ENCODE measurements at places on chromosomes 7 and 10.

GRCh38 chr10:121559326-121560026, 38.8 kb downstream of the FGFR2 start:
- DNase-seq = no peak

DNA sequence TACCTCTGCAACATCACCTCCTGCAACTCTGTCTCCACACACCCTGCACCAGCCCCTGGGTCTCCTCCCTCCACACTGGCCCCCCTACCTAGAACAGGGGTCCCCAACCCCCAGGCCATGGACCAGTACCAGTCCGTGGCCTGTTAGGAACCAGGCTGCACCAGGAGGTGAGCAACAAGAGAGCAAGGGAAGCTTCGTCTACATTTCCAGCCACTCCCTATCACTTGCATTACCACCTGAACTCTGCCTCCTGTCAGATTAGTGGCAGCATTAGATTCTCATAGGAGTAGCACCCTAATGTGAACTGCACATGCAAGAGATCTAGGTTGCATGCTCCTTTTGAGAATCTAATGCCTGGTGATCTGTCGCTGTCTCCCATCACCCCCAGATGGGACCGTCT, 108.8 kb upstream of the WDR11 start:
- no peak for DNase-seq

DNA sequence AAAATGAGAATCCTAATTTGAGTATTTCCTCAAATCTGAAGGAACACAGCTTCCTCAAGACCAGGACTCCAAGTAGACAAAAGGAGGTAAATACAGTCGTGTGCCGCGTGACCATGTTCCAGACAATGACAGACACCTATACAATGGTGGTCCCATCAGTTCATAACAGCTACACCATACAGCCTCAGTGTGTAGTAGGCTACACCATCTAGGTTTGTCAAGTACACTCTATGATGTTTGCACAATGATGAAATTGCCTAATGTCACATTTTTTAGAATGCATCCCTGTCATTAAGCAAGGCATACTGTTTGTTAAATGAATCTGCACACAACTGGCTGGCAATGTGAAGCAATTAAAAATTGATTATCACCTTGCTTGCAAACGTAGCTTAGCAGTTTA, 107.9 kb downstream of the PROSER2 start:
- DNase-seq = no peak

DNA sequence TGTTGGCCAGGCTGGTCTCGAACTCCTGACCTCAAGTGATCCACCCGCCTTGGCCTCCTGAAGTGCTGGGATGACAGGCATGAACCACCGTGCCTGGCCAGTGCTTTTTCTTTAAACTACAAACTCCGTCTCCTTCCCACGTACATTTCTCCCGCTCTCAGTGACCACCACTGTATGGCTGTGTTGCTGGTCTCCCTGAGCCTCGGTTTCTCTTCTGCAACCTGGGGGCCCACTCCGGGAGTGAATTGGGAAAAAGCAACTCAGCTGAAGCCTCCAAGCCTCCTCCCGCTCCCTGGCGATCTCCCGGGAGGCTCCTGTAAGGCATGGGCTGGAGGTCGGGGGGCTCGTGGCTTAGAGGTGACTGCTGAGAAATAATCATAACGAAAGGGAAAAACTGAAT, 136.3 kb downstream of the ELFN1 start:
- no peak for DNase-seq

GRCh38 chr7:35485436-35485835, 209.5 kb downstream of the HERPUD2 start:
- no peak for DNase-seq

- DNase-seq = no peak
These were observed 184.1 kb downstream of the CREB5 start for GRCh38 chr7:28596245-28596935.

- DNase-seq = no peak
These were observed 35.0 kb downstream of the DNAJC12 start for GRCh38 chr10:67802767-67803538.

GRCh38 chr7:47931005-47932004, 17.0 kb downstream of the PKD1L1 start:
- DNase-seq = no peak

DNA sequence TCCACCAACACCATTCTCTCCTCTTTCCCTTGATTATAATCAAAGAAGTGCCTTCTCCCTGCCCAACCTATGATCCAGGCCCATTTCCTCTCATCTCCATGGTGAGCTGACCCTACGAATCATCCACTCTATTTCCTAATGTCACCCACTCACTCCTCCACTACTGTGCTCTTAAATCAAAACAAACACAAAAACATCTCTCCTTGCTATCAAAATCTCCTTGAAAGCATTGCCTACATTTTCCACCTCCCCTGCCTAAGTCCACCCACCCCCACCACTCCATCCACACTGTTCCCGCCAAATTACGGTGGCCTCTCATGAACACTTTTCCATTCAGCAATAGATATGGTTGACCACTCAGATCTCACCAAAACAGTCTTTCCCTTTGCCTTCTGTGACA, 5.3 kb downstream of the DYDC1 start:
- no peak for DNase-seq

GRCh38 chr10:109343293-109343692, 580.0 kb downstream of the XPNPEP1 start:
- DNase-seq = no peak

- no peak for DNase-seq
These were observed 69.8 kb upstream of the BAIAP2L1 start for GRCh38 chr7:98470485-98471240.

- DNase-seq = no peak
These were observed 310.1 kb downstream of the PTPRN2 start for GRCh38 chr7:158277219-158278141.

- no peak for DNase-seq
These were observed 48.8 kb downstream of the CPXM2 start for GRCh38 chr10:123842692-123843385.

GRCh38 chr10:3398825-3399646, 226.5 kb upstream of the PITRM1 start:
- DNase-seq = no peak

- DNase-seq = no peak
These were observed 2.7 kb downstream of the TRUB1 start for GRCh38 chr10:114940735-114941134.

DNA sequence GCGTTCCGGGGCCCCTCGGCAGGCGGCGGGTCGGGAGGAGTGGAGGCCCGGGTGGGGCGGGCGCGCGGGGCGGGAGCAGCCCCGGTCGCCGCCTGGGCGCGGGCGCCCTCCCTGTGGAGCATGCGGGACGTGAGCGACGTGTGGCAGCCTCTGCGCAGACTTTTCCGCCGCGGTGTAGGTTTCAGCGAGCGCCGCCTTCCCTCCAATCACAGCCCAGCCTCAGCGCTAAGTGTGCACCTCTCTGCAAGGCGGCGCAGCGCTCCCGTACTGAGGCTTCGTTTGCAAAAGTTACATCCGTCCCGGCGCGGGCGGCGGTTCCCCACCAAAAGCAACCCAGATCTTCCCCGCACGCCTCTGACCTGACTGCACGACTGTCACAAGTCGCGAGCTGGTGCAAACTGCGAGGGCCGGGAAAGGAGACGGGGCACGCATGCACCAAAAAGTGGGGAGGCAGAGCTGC, 1.2 kb upstream of the PFKFB3 start:
- peak; percentile 42 for DNase-seq

DNA sequence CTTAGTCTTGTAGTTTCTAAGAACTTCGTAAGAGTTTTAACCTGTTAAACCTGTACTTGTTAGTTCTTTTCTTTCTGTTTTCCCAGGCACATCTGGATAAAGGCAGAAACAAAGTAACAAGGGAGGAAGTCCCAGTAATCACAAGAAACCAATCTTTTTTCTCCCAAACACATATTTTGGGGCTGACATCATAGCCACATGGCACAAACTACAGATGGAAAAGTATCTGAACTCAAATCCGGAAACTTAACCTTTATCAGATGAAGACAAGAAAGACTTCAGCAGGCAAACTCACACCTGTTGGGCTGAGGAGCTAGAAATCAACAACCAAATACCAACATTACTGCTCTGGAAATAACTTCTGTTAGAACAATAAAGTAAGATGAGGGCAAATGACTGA, 67.1 kb downstream of the CUBN start:
- no peak for DNase-seq

- DNase-seq = no peak
These were observed 126.3 kb downstream of the SNX10 start for GRCh38 chr7:26417911-26418413.

DNA sequence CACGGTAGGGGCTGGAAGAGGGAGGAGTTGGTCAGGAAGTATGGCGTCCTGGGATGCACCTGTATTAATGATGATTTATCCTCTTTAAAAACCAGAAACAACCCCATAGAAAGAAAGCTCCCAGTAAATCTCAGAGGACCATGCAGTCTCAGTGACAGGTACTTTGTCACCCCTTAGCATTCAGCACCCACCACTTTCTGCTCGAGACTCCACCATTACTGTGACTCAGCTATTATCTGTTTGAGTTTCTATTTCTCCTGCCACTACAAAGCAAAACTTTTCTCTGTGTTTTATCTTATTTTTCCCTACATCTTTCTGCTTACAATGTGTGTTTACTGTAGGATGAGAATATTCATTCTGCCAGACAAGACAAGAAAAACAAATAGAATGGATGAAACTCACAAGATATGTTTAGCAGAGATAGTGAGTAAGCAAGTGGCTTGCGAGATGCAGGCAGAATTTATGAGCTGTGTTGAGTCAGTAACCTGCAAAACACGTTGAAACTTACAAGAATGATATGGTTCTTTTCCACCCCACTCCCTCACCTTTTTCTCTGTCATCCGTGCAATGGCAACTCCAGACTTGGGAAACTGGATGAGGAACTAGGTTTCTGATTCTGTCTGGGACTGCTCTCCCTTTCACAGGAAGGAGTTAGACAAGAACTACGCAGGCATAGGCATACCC, 127.1 kb downstream of the AOAH start:
- DNase-seq = no peak

GRCh38 chr10:1119501-1119900, 63.3 kb downstream of the WDR37 start:
- no peak for DNase-seq

- DNase-seq = no peak
These were observed 6.5 kb upstream of the ATOH7 start for GRCh38 chr10:68238371-68238770.

DNA sequence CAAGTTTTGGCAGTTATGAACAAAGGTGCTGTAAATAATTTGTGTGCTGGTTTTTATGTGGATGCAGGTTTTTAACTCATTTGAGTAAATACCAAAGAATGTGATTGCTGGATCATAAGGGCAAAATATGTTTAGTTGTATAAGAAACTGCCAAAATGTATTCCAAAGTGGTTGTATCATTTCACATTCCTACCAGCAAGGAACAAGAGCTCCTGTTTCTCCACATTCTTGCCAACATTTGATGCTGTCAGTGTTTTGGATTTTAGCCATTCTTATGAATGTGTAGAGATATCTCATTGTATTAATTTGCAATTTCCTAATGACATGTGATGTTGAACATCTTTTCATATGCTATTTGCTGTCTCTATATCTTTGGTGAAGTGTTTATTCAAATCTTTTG, 207.3 kb upstream of the LRGUK start:
- no peak for DNase-seq

GRCh38 chr7:129202058-129202777, 13.8 kb downstream of the SMO start:
- no peak for DNase-seq

GRCh38 chr7:1256621-1257020, 23.9 kb downstream of the UNCX start:
- DNase-seq = no peak

GRCh38 chr7:105799006-105799405, 77.4 kb downstream of the ATXN7L1 start:
- no peak for DNase-seq

- no peak for DNase-seq
These were observed 4.8 kb downstream of the NUB1 start for GRCh38 chr7:151346470-151346769.

GRCh38 chr10:113059371-113059780, 109.3 kb downstream of the TCF7L2 start:
- no peak for DNase-seq

DNA sequence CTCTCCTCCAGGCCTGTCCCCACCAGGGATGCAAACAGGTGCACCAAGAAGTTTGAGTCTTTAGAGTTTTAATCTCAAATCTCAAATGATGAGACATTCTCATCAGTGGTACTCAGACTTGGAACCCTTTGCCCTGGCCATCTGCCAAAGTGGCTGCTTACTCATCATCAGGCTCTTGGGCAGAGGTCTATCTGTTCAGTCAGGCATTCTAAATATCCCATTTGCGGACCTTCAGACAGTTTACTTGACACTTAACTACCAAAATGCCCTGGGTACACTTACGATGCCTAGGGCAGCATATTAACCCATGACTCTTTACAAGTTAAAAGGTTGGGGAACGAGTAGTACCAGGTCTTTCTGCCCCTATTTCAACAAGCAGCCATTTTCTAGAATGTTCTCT, 61.2 kb upstream of the YAE1 start:
- DNase-seq = no peak

DNA sequence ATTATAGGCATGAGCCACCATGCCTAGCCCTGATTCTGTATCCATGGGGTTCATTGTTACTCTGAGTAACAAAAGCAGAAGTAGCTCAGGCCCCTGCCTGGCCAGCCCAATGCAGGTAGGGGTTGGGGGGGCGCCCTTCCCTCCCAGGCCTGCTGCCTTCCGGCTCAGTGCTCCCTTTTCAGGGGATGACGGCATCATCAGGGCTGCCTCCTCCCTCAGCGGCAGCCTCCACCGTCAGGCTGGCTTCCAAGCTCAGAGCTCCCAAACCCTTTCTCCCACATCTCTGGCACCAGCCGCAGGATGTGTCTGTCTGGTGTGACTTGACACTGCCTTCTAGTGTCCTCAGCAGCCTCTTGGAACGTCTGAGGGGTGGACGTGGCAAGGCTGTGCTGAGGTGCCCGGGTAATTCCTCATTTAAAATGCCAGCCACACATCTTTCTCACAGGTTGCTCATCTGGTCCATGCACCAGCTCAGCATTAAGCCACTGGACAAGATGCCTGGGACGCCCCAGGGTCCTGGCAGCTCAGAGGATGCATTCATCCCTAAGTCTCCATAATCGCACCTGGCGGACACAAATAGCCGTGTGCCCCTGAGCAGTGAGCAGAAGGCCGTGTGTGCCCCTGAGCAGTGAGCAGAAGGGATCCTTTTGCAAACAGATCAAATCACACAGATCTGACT, 38.2 kb downstream of the PAPOLB start:
- DNase-seq = no peak

- DNase-seq = no peak
These were observed 33.7 kb downstream of the CYP2C8 start for GRCh38 chr10:95035332-95036295.

- DNase-seq = peak; percentile 28
These were observed 1.0 kb downstream of the LRCH4 start for GRCh38 chr7:100584683-100585510.

DNA sequence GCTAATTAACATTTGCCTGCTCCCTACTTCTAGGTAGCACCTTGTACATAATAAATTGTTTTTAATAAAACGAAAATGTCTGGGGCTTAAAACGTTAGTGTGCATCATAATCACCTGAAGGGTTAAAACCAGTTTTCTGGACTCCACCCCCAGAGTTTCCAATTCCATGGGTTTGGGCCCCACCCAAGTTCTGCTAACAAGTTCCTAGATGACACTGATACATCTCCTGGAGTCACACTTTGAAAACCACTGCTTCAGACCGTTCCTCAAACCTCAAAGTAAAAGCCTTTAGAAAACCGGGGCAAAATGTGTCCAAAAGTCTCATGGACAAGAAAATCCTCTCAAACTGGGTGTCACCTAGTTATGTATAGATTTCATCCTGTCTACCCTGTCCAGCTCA, 9.3 kb downstream of the OSBPL3 start:
- no peak for DNase-seq

GRCh38 chr10:58820861-58821751, 308.4 kb downstream of the BICC1 start:
- no peak for DNase-seq
